ENCODE measurements at places on chromosomes 2 and 18. TPM values are rescaled to one million over a fixed set of nuclear protein-coding genes. Genes with fewer than 3 reads are reported as not detected.

GRCh38 chr18:78526275-78526674 lies 453.3 kb upstream of the SALL3 start:
- DNase-seq: no peak

The RGPD3 gene
- total RNA-seq: not detected

DNA sequence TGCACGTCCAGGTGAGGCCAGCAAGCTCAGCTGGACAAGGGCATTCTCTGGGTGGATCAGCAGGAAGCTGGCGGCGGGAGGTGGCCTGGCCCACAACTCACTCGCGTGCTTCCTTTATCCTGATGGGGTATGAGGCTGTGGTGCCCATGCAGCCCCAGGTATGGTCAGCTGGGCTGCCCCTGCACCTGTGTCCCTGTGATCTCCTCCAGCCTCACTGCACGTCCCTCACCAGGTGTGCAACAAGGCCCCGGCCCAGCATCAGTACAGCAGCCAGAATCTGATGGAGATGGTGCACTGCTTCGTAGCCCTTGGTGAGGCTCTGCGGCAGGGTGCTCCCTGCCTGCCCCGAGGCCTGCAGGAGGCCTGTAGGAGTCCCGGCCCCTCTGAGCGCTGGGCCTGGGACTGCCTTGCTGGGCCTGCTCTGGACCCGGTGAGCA lies 17.6 kb downstream of the MROH2A start:
- no peak for DNase-seq

GRCh38 chr2:173424886-173425285 lies 70.2 kb downstream of the CDCA7 start:
- DNase-seq: no peak

The TMEM178A gene
- 3.9 TPM for total RNA-seq

GRCh38 chr18:62196980-62197379 lies 9.9 kb downstream of the RELCH start:
- no peak for DNase-seq

Data from uterus (tissue), 4 donors.